ENCODE measurements at places on chromosomes 12 and 14. TPM values are rescaled to one million over a fixed set of nuclear protein-coding genes. Genes with fewer than 3 reads are reported as not detected.
A peak's percentile ranks its signal among the peaks of the same experiment; 100 is the strongest.

- no peak for DNase-seq
Observed at GRCh38 chr12:40745386-40745785, 53.1 kb downstream of the CNTN1 start.

DNA sequence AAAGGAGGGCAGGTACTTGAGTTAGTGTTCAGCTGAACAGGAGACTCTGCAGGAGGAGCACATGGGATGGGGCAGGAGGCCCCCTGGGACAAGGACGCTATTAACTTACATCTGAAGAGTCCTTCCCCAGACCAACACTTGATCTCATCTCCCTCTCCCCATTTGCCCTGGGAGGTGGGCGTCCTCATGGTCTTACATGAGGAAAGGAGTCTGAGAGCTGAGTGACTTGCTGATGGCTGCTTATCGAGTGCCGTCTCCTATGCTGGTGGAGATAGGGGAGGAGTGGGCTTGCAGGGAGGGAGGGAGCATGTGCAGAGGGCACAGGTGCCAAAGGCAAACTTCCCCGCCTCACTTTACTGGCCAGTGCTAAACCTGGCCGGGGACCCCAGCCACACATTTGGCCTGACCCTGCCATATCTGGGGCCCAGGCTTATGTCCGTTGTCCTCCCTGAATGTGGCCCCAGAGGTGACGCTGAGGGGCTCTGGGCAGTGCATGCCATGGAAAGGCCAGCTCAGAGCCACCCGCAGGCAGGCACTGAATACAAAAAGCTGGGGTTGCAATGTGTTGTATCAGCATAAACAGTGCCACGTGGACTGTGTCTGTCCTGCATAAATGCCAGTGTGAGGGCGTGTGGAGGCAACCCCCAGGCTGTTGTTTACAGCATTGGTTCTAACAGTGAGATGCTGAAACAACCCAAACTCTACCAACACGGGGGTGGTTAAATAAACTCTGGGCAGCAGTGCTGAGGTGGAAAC lies 29.4 kb downstream of the FAIM2 start:
- DNase-seq = no peak

- DNase-seq = no peak
Observed at GRCh38 chr12:28242129-28242495, 51.9 kb downstream of the CCDC91 start.

DNA sequence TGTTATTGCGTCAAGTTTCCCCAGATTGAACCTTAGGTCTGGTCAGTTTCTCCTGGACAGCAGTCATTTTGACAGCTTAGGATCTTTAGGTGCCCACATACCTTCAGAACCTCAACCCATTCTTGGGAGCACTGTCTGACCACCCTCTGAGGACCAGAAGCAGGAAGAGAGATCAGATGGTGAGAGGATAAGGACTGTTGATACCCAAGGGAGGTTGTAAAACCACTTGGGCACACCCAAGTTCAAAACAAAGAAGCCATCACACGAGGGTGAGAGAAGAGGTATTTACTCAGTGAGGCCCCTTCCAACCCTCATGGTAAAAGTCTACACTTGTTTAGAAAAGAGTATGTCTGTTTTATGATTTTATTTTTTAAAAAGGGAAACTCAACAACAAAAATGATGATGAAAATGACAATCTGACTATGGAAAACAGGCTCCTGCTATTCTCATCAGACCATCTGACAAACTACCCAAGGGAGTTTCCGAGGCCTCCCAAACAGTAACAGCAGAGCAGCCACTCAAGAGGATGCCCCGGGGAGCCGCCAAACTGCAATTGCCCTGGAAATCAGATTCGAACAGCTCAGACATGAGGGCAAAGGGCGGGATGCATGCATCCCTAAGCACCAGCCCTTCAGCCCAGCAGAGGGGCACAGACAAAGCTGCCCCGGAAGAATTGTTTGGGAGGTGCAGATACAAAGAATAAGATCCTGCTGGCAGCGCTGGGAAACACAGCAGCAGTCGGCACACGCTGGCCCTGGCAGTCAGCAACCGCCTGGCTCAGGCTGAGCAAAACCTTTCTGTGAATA lies 162.6 kb upstream of the PLEKHG7 start:
- no peak for DNase-seq

DNA sequence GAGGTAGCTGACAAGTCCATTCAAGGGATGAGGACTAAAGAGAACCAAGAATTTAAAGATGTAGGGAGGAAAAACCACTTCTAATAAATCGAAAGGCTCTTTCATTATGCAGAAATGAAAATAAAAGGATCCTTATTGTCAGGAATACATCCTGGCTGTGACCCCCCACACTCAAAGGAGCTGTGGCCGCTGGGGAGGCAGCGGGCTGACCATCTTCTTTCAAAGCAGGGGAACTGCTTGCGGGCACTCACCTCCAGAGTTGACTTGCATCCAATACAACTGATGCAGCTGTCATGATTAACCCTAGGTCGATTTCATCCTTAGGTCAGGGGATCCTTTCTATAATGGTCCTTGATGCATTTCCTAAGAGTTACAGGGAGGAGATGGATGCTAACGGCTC lies 35.3 kb downstream of the TRAFD1 start:
- DNase-seq = no peak

GRCh38 chr14:89614009-89614691 lies 197.1 kb upstream of the FOXN3 start:
- no peak for DNase-seq

DNA sequence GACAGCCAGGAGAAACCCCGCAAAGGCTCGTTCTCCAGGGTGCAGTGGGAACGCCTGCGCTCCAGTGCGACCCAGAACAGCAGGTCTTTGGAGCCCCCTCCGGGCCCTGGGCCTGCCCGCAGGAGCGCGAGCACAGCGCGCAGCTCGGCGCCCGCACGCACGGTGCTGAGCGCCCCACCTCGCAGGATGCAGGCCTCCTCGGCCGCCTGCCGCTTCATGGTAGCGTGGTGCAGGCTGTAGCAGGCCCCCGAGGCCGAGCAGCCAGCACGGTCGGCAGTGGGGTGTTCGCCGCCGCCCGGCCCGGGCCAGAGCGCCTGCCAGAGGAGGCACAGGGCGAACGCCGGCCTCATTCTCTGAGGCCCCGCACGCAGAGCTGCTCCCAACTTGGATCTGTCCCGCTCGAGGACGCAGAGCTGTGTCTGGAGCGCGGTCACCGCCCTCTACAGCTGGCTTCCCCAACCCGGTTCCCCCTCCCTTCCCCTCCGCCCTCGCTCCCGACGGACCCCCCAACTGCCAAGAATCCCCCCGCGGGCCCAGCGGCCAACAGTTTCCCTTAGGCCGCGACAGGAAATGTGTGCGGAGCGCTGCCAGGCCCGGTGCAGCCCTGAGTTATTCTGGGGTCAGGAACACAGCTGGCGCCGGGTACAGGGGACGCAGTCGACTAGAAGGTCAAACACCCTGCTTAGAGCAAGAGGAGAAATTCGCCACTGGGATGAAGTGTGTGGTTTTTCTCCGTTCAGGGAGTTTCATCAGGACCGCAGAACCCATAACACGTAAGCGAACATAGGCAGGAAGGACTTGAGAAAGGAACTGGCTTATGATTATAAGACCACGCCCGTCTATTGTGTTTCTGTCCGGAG lies at the start of gene CLEC14A:
CLEC14A (minus strand) TSS at position 421 of the 860 bp plus-strand sequence; CDS start at position 350, 71 bp downstream.
- peak; percentile 3 for DNase-seq

GRCh38 chr12:46148327-46149078 lies 120.3 kb downstream of the SLC38A1 start:
- no peak for DNase-seq

GRCh38 chr12:53389702-53390101 lies 9.7 kb downstream of the SP1 start:
- no peak for DNase-seq

DNA sequence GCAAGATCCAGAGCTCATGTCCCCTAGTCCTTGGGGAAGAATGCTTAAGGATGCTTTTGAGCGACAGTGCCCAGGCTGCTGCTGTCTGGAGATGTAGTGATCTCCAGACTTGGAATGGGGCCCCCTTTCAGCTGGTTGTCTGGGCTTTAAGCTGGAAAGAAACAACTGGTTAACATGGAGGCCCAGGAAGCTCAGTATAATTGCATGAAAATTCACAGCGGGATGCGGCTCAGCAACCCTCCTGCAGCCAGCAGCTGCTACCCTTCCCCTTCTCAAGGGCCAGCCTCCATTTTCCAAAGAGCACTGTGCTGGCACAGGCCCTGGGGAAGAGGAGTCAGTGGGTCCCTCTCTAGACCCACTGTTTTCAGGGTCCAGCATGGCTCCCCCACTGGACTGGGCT lies 26.3 kb downstream of the RAB35 start:
- DNase-seq = no peak

DNA sequence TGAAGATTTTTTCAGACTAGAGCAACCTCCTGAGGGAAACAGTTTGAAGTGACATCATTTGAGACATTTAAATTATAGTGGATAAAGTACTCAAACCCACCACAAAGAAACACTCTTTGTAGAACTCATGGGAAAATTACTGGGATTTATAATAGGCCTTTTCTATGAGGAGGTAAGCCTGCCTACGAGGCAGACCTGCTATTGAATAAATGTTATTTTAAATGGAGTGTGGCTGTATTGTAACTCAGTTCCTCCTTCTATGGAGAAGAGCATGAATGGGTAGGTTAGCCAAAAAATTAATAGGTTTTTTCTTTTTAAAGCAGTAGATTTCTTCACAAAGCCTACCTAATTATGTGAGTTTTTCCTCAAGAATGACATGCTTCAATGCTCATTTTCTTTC lies 63.7 kb upstream of the PLEKHA5 start:
- no peak for DNase-seq

GRCh38 chr14:78982551-78982950 lies 812.4 kb downstream of the NRXN3 start:
- DNase-seq = no peak

Gene ANKRD33
- not detected for total RNA-seq

Gene KCNH3
- total RNA-seq = 0.13 TPM

Gene TAS2R43
- not detected for total RNA-seq

Gene C14orf39
- 0.57 TPM for total RNA-seq

Gene ERG28
- 13.5 TPM for total RNA-seq

Gene TAS2R42
- total RNA-seq = not detected

Gene INHBC
- total RNA-seq = not detected

Gene SLCO1B1
- total RNA-seq = not detected
